Right lung (tissue), 10 donors: ENCODE measurements at places on chromosomes 12 and 14.

- no peak for DNase-seq
These were observed 1.9 kb downstream of the TMTC2 start for GRCh38 chr12:82688596-82688995.

- DNase-seq = no peak
These were observed 300.1 kb downstream of the AKAP6 start for GRCh38 chr14:32629236-32629635.

DNA sequence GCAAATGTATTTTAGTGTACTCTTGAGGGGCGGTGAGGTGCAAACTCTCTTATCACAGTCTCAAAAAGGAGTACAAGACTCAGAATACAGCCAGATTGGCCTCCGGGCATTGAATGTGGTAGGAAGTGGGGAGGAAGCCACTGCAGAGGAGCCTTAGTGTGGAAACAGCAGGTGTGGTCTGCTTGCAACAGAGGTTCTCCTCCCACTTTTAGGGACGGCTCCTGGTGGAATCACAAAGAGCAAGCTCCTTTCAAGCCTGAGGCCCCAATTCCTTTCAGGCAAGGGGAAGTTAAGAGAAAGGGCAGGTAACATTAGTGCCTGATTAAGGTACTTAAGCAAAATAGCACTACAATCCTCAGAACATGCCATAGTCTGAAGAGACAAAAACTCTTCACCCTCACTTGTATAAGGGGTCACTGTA is 23.7 kb upstream of the SLC2A3 start:
- DNase-seq = no peak

GRCh38 chr12:52915637-52916036 is 10.8 kb upstream of the KRT8 start:
- no peak for DNase-seq

DNA sequence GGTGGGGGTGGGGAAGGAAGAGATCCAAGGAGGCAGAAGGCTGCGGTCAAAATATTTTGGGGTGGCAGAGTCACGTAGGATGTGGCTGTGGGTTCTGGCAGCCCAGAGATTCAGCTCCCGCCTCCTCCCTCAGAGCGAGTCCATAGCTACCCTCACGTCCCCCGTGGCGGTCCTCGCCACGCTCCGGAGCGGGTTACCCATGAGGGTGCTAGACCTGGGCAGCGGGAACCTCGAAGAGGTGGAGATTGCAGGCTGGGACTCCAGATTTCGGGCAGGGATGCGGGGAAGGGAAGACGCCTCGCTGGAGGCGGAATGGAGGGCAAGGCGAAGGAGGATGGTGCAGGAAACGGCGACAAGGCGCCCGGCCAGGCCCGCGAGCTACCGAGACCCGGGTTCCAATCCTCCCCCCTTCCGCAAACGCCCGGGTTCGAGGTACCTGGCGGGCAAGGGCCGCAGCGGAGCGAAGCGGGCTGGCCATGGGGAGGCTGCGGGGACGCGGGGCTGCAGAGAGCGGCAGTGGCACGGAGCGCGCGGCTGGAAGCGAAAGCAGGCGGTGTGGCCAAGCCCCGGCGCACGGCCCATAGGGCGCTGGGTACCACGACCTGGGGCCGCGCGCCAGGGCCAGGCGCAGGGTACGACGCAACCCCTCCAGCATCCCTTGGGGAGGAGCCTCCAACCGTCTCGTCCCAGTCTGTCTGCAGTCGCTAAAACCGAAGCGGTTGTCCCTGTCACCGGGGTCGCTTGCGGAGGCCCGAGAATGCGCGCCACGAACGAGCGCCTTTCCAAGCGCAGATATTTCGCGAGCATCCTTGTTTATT is 46.2 kb downstream of the BCAT1 start:
- peak; percentile 51 for DNase-seq
